ENCODE measurements at places on chromosomes 6 and 20. TPM values are rescaled to one million over a fixed set of nuclear protein-coding genes. Genes with fewer than 3 reads are reported as not detected.
A peak's percentile ranks its signal among the peaks of the same experiment; 100 is the strongest.

The KHDC1L gene
- polyA plus RNA-seq: not detected

The LRP11 gene
- 11.5 TPM for polyA plus RNA-seq

The GTSF1L gene
- not detected for polyA plus RNA-seq

The PTGIS gene
- polyA plus RNA-seq: 19.9 TPM

The HTR1E gene
- not detected for polyA plus RNA-seq

The TRIM15 gene
- polyA plus RNA-seq: not detected

The FOXQ1 gene
- not detected for polyA plus RNA-seq

The OR12D1 gene
- not detected for polyA plus RNA-seq

The RSPO3 gene
- polyA plus RNA-seq: 1.3 TPM

The SDHAF4 gene
- polyA plus RNA-seq: 28.1 TPM

The DCDC2 gene
- polyA plus RNA-seq: not detected

The CRISP3 gene
- polyA plus RNA-seq: not detected

The ISM1 gene
- polyA plus RNA-seq: 1.0 TPM

The HCRTR2 gene
- polyA plus RNA-seq: 0.16 TPM

The RAMACL gene
- polyA plus RNA-seq: 0.38 TPM

- DNase-seq: no peak
Measured at GRCh38 chr6:131060311-131060710, 2.7 kb downstream of the EPB41L2 start.

- no peak for DNase-seq
Measured at GRCh38 chr20:21704408-21705385, 767 bp upstream of the PAX1 start.

- DNase-seq: no peak
Measured at GRCh38 chr20:54350415-54350814, 125.0 kb upstream of the DOK5 start.

DNA sequence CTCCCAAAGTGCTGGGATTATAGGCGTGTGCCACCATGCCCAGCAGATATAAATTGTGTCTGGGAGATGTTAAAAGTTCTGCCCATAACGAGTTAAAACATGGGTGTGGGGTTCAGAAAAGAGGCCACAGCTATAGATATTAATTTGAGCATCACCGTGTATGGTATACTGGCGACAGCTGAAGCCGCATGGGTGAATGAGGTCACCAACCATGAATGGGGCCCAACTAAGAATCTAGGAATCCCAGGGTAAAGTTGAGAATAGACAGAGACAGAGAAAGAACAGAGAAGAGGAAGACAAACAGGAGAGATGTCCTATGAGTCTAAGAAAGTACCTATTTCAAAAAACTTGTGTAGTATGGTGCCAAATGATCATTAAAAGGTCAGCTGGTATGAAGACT lies 50.9 kb downstream of the ILRUN start:
- DNase-seq: no peak

DNA sequence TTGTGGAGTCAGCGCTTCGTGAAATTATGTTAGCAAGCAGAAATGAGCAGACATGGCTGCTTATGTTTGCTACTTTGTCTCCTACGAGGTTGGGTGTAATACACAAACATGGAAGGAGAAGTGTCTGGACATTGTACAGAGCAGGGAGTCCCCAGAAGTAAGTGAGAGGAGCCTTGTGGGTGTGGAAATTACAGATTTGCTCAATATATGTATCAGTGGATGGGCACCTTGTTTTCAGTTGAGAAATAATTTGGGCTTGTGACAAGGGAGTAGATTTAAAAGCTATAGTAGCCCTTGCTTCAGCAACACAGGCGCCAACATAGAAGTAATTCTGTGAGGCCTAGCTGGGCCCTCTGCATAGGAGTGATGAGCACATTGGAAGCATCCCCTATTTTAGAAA lies 49.2 kb downstream of the HECA start:
- no peak for DNase-seq

DNA sequence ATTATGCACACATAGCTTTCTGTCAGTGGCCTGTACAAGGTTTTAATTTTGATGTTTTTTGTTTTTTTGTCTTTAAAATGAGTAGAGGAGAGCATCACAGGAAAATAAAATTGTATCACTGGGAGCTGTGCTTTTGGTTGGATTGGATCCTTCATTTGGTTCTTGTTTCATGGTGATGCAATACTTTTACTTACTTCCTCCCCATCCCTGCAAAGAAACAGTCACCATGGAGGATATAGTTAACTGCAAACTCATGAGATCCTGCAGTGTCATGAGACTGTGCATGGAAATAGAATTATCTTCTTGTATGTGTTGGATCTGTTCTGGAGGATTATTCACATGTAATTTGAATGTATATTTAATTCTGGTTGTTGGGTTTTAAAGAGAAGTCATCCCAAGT lies 122.3 kb downstream of the JARID2 start:
- no peak for DNase-seq

DNA sequence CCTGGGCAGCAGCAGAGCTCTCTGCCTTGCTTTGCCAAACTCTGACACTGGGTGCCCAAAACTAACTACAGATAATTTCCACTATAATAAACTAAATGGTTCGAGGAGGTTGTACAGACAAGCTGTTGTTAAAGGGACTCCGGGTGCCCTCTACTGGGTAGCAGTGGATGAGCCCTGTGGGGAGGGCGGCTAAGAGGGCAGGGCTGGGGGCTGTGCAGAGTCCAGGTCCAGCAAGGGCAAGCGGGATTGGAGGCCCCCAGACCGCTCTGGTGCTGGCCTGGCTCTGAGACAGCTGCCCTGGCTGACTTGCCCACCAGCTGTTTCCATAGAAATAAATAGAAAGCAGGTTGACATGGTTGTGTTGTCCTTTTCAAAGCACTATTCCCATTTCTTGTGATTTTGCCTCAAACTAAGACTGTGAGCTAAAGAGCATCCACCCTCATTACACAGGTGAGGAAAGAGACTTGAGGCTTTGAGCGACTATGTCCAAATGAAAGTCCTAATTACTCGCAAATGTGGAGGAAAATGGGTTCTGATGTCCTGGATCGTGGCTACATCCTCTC lies 167.6 kb upstream of the CST7 start:
- DNase-seq: peak; percentile 68

DNA sequence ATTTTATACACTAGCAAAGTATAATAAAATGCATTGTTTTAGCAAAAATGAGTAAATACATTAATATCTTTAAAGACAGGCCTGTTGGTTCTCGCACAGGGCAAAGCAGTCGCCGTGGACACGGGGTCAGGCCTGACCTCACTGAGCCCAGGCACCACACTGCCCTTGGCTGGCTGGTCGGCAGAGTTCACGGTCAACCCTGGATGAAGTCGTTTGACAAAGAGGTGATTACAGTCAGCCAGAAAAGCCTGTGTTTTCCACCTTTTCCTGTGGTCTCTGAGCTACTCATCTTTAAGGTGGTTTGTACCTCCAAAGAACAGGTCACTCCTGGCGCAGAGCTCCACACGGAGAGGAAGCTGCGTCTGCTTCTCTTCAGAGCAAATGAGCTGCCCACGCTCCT lies 191.5 kb downstream of the DLL1 start:
- DNase-seq: peak; percentile 4

DNA sequence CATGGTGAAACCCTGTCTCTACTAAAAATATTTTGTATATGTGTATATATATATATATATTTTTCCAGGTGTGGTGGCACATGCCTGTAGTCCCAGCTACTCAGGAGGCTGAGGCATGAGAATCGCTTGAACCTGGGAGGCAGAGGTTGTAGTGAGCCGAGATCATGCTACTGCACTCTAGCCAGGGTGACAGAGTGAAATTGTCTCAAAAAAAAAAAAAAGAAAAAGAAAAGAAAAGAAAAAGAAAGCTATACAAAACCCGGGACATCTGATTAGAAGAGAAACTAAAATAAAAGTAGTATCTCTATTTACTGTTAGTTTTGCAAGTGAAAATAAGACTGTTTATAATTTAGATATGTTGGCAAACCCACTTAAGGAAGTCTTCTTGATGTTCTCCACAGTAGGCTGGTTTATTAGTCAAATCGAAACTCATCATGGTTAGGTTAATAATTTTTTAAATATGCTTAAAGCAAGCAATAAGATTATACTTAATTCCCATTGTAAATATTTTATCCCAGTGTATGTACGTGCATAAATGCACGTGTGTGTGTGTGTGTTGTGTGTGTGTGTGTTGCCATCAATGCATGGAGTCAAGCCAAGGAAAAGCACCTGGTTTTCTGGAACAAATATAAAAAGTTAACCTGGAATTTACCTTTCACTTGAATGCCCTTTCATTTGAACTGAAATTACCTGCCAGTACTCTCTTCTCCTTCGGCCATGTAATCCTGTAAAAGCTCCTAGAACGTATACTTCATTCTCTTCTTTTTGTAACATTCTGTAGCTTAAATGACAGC lies 7.1 kb downstream of the VNN2 start:
- no peak for DNase-seq

DNA sequence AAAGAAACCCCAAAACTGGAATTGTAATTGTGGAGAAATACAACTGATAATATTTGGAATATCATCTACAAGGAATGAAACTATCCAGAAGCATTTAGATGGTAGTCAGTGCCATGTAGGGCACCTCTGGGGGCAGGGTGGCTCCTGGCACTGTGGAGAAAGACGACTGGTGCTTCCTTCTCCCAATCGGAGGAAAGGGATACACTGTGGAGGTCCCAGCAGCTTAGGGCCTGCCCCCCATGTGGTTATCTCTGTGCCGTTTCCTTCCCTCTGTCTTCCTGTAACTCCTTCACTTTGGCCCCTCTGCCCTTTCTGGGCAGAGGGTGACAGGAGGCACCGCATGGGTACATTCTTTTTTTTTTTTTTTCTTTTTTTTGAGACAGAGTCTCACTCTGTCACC lies 178.4 kb downstream of the MTHFD1L start:
- DNase-seq: no peak

GRCh38 chr20:3925899-3926638 lies 36.9 kb downstream of the PANK2 start:
- no peak for DNase-seq

DNA sequence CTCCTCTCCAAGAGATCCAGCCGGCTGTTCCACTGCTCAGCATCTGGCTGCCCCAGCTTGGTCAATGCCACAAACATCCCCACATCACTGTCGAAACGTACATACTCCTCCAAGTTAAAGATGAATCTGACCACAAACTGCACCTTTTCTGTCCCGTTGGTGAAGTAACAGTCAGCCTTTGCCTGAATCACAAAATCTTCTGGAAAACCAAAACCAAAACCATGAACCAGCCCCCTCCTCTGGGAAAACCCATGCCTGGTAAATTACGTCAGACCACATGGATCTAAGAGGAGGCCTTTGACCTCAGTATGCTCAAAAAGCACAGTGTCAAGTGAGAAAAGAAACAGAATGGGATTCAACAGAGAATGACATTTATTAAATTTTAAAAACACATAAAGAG lies 1.7 kb downstream of the HLA-DOB start:
- DNase-seq: no peak

- DNase-seq: no peak
Measured at GRCh38 chr20:57229490-57229889, 37.0 kb downstream of the BMP7 start.

DNA sequence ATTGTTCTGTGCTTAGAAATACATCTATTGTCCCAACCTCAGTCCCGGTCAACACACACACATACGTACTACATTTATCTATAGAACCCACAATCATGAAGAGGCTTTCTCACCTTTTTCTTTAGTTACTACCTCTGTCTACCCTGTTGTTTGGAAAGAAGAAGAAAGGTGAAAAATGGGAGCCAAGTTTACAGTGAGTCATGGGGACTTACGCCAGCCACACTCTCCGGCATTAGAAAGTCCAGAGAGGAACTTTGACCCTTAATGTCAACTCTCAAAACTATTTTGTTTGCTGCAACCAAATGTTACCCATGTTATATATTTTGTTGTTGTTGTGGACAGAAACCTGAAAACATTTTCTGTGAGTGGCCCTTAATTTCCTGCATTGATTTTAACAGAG lies 259.1 kb downstream of the ZFAND3 start:
- no peak for DNase-seq

GRCh38 chr20:7775072-7775471 lies 165.2 kb downstream of the HAO1 start:
- DNase-seq: no peak

DNA sequence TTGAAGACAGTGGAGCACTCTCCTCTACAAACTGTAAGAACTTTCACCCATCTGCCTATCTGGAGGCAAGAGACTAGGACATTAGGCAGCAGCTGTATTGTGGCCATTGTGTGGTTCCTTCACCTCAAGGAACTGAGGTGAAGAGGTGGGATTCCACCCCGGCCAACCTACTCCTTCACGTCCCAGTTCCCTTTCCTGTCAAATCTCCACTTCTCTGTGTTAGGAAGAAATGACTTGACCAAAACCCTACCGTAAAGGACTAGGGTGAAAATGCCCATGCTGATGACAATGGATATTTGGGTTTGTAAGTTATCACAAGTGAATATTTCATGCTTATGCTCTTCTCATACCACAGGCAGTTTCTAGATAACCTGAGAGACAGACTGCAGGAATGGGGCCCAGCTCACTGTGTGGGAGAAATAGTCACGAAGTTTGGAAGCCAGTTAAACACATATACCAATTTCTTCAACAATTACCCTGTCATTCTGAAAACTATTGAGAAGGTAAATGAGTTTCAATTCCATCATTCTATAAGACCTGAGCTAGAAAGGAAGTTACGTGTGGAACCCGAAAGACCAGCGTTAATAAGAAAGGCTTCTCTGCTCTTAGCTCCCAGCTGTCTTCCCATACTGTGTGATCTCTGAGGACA lies 86.6 kb downstream of the ECT2L start:
- DNase-seq: no peak

DNA sequence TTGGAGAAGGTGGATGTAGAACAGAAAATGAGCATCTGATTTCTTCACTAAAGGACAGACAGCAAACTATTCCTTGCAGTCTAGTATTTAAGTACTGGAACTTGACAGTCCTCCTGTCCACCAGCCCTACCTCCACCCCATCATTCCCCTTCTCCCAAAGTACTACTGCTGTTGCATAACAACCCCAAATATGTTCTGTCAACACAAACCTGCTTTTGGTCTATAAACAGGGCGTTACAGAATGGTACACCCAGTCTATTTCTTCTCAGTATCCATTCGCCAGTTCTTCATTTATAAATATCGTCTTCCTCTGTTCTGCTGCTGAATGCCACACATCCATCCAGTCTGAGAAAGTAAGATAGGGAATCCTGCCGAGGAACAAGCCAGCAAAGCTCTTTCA lies 27.7 kb upstream of the SLC22A1 start:
- DNase-seq: no peak

GRCh38 chr6:168377484-168377855 lies 57.9 kb upstream of the DACT2 start:
- DNase-seq: peak; percentile 78

- no peak for DNase-seq
Measured at GRCh38 chr20:1484438-1485116, 6.6 kb downstream of the SIRPB2 start.

GRCh38 chr20:49979030-49979832 lies 3.5 kb upstream of the SNAI1 start:
- peak; percentile 80 for DNase-seq

GRCh38 chr6:125834348-125834747 lies 43.6 kb downstream of the NCOA7 start:
- no peak for DNase-seq

GRCh38 chr6:167767715-167768107 lies 59.0 kb upstream of the AFDN start:
- DNase-seq: no peak
